Neural progenitor cell (in vitro differentiated cells): ENCODE measurements at places on chromosomes 3 and 15. TPM values are rescaled to one million over a fixed set of nuclear protein-coding genes. Genes with fewer than 3 reads are reported as not detected.

DNA sequence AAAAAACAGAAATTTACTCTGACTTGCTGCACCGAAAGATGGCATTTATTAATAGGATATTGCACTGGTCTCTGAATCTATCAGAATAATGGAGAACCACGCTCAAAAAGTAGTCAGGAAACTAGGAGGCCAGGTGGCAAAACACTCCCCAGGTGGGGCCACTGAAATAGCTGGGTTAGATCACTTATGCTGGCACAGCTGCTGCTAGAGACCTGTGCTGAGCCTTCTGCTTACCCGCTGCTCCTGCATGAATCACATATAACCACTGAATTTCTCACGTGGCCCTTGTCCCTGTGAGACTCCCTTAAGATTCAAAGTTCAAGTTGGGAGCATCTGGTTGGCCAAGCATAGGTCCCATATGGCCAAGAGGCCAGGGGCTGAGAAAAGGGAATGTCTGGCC lies 66.0 kb upstream of the OXTR start:
- no peak for DNase-seq
- no peaks in the 10 kb centered on the region for H3K4me1 ChIP-seq
- H3K27me3 ChIP-seq: no peaks in the 10 kb centered on the region
- H3K4me3 ChIP-seq: no peak overlapping the region
- no peaks in the 10 kb centered on the region for H3K36me3 ChIP-seq
- no peak overlapping the region for H3K27ac ChIP-seq

DNA sequence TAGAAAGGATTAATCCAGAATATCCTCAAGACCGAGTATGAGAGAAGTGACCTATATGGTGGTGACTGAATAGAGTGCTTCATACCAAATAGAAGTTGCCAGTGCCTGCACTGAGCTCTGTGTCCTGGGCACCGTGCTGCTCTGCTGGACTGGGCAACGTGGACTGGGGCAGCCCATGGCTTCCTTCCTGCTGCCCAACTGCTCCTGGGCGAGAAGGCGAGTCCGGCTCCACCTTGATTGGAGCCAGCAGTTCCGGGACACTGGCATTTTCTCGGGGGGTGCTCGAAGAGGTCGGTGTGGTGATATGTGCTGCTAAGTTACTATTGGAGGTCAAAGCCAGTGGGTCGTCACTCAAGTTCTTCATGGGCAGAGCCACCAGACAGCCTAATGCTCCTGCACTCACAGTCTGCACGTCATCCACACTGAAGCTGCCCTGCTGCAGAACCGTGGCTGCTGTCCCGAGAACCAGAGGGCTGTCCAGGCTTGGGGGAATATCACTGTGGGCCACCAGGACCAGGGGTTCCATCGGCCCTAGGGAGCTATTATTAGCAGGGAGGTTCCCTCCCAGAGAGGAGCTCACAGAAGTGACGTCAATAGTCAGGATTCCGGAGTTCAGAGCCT lies 14.1 kb downstream of the ZXDC start:
- H3K27ac ChIP-seq: no peak overlapping the region
- no peaks in the 10 kb centered on the region for H3K27me3 ChIP-seq
- DNase-seq: no peak
- H3K4me3 ChIP-seq: no peak overlapping the region
- H3K36me3 ChIP-seq: peaks cover 10% of the 10 kb centered on the region

Gene EXD1
- 0.06 and 0.41 TPM in 2 replicates for total RNA-seq

- H3K4me3 ChIP-seq: no peak overlapping the region
- no peaks in the 10 kb centered on the region for H3K36me3 ChIP-seq
- H3K27me3 ChIP-seq: no peaks in the 10 kb centered on the region
- H3K4me1 ChIP-seq: no peaks in the 10 kb centered on the region
- no peak overlapping the region for H3K27ac ChIP-seq
Observed at GRCh38 chr15:58536414-58536813, 104.6 kb downstream of the LIPC start.

Gene NOP10
- total RNA-seq: 123 and 151 TPM in 2 replicates

Gene SLC2A2
- total RNA-seq: not detected in 2 replicates
